Occipital lobe (tissue), 3 donors: ENCODE measurements at places on chromosomes 6 and 20.
A peak's percentile ranks its signal among the peaks of the same experiment; 100 is the strongest.

- no peak for DNase-seq
Measured at GRCh38 chr20:9081423-9081966, 12.6 kb downstream of the PLCB4 start.

- DNase-seq, result no peak
Measured at GRCh38 chr6:27532820-27533538, 60.1 kb upstream of the ZNF184 start.

DNA sequence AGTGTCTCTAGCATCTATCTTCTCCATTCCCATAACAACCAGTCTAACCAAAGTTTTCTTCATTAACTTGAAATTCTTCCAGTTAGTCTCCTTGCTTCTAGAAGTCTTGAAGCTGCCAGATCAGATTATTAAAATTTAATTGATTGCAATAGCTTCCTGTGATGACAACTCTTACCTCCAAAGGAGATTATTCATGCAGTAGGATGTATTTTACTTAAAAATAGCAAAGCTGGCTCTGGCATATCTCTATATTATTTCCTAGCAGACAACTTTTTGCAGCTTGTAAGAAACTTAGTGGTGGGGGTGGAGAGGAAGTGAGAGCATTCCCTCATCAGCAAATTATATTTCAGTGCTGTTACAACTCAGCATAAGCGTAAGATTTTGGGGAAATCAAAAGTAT is 290.4 kb downstream of the GRIK2 start:
- DNase-seq, result no peak

DNA sequence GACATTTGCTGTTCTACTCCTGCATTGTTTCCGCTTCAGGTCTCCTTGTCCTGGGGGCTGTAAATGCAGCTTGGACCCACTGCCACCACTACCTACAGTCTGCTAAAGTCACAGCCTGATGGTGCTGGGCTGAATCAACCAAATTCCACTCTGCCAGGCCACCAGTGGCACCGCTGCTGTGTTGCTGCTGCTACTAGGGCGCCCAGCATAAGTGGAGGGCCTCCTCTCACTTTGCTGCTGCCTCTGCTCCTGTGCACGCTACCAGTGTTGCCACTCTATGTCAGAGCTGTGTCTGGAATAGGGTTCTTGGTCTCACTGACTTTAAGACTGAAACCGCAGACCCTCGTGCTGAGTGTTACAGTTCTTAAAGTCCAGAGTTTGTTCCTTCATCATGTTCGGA is 1.4 kb upstream of the SSR1 start:
- DNase-seq, result no peak

- DNase-seq, result no peak
Measured at GRCh38 chr20:4299773-4300172, 284.4 kb upstream of the RNF24 start.

- DNase-seq, result no peak
Measured at GRCh38 chr20:64055893-64056638, 6.6 kb upstream of the SOX18 start.

DNA sequence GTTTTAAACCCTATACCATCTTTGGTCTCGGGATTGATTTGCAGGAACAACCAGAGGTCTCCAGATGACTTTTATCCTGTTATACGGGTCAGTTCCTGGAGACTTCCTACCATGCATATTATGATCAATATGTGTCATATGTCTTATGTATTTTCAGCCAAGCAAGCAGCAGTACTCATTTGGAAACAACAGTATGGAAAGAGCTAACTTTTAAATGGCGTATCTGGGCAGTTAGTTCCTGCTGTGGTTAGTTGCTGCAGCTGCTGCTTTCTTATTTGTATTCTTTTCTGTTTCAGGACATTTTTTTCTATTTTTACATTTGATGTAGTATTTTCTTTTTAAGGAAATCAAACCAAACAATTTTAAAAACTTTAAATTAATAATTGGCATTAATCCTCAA is 207.5 kb downstream of the MANEA start:
- no peak for DNase-seq

GRCh38 chr20:10218536-10219451 is at the start of gene SNAP25:
Gene SNAP25 (plus strand): TSS chr20:10218830. CDS start chr20:10275492, 56,662 bp downstream.
- peak; percentile 81 for DNase-seq

DNA sequence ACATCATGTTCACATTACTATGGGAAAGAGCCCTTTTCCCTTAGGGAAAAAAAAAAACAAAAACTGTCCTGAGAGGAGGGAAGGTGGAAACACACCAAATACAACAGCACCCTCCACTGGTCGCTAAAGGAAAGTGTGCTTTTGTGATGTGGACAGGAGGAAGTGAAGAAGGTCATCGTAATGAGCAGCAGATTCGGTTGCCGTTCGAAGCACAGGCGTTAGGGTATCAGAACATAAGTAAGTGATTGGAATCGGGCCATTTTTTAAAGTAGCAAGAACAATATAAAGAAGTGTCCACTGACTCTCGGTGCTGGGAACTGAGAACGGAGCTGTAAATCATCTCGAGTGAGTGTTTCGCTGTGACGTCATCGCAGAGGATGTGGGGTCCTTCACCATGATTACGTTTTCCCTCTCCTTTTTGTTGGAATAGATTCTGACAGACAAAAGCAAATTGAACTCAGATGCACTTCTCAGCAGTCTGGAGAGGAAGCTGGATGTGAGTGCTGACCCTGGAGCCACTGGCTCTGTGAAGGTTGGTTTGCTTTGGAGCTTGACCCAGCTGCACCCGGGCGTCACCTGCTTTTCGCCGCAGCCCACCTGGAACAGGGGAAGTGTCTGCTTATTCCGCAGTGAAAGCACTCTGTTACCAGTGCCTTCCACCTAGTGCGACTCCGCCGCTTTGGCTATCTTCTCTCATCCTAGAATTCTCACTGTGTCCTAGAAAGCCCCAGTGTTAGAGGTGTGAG is 203.6 kb upstream of the GMDS start:
- DNase-seq, result no peak

- DNase-seq, result no peak
Measured at GRCh38 chr6:6665555-6666243, 77.2 kb downstream of the LY86 start.

GRCh38 chr6:4084444-4085331 is 5.8 kb upstream of the FAM217A start:
- no peak for DNase-seq

DNA sequence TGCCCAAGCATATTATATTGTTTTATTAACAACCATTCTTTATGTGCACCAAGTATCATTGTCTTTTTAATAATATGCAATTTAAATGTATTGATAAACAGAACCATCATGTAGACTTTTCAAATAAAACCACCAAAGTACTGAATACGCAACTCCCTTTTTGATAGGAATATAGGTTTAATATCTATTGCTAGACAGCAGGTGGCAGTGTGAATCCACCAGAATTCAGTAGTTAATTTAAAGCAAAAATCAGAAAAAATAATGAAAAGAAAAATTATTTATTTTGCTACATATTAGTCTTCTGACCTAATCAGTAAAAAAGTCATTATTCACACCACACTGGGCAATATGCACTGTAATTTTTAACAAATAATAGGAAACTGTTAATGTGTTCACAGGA is 143.7 kb downstream of the KLHL32 start:
- no peak for DNase-seq

- no peak for DNase-seq
Measured at GRCh38 chr20:38260025-38260377, 534 bp downstream of the KIAA1755 start.

GRCh38 chr6:72182337-72183246 is 296.2 kb downstream of the RIMS1 start:
- peak; percentile 42 for DNase-seq

GRCh38 chr6:144346719-144347447 is 61.7 kb downstream of the UTRN start:
- DNase-seq, result no peak

- no peak for DNase-seq
Measured at GRCh38 chr20:4074877-4075455, 59.6 kb upstream of the RNF24 start.

DNA sequence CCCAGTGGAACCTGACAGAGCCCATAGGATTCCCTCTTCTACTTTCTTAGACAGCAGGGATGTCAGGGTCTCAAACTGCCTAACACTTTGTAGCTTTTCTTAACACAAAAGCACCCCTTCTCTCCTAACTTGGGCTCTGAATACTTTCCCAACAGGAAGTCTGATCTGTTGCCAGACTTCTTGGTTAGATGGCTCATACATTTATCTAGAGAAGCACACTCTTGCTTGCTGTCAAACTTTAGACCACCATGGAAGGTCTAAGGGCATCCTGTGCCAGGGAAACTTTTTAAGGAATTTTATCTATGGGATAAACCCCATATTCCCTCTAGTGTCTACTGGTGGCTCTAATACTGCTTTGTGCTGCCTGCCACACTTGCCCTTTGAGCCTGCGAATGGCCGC is 3.3 kb upstream of the C6orf136 start:
- no peak for DNase-seq

- DNase-seq, result no peak
Measured at GRCh38 chr6:6659600-6660327, 71.2 kb downstream of the LY86 start.

DNA sequence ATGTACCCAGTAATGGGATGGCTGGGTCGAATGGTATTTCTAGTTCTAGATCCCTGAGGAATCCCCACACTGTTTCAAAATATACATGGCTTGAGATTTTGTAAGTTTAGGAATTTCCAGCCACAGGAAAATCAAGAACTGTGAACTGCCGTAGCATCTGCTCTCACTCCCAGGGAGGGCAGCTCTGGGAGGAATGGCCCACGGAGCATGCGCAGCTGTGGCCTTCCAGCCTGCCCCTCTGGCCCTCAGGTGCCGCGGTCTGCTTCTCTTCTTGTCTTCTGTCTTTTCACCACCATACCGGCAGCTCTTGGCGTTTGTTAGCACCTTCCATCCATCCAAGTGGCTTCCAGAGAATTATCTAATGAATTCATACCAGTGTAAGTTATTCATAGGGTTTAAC is 19.9 kb upstream of the EXOC2 start:
- DNase-seq, result no peak

DNA sequence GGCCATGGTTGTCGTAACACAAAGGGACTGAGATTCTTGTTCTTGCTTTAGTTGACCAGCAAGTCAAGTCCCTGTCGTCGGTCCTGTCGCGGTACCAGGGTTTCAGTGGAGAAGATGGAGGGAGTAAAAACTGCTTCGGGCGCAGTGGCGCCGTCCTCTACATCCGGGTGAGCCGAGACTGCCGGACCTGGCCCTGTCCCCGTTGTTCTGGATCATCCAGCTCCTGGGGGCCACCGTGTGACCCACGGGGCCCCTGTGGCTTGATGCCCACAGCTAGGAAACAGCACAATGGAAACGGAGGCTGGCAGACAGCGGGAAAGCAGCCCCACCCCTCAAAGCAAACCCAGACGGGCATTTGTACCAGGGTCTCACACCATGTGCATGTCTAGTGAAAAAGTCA is 15.0 kb downstream of the MTG2 start:
- DNase-seq, result no peak

DNA sequence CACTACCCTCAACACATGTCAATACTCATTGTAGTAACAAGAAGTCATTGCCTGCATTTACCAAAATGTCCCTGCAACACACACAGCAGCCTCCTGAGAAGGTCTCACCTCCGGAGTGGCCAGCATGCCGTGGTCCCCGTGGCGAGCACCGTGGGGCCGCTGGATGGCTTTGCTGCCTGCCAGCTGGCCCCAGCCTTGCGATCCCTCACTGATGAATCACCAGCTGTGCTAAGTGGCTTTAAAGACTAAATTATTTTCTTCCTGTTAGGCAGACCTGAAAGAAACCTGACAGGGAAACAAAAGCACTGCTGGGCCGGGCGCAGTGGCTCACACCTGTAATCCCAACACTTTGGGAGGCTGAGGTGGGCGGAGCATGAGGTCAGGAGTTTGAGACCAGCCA is 306.7 kb downstream of the CDH4 start:
- DNase-seq, result no peak

DNA sequence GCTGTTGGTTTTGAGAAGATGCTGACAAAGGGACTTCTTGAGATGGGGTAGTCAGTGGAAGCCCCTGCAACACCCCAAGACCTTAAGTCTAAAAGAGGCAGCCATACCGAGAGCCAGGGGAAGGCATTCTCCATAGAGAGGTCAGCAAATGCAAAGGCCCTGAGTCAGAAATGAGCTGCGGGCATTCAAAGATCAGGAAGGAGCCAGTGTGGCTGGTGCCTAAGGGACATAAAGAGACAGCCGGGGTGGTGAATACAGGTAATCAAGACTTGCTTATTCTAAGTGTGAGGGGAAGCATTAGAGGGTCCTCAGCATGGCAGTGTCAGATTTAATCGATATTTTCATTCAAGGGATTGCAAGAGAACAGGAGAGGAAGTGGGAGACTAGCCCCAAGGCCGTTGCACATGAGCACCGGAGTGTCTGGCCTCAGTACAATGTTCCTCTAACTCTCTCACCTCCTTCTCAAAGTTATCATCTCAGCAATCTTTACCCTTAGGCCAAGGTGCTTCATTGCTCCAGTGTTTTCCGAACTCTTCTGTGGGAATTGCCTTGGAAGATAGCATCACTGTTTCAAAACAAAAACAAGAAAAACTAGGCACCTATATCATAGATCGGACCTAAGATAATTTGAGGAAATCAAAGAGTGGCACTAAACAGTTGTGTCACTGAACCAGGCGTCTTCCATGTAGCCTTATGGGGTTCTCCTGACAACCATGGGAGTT is 173.2 kb downstream of the DOK5 start:
- no peak for DNase-seq

DNA sequence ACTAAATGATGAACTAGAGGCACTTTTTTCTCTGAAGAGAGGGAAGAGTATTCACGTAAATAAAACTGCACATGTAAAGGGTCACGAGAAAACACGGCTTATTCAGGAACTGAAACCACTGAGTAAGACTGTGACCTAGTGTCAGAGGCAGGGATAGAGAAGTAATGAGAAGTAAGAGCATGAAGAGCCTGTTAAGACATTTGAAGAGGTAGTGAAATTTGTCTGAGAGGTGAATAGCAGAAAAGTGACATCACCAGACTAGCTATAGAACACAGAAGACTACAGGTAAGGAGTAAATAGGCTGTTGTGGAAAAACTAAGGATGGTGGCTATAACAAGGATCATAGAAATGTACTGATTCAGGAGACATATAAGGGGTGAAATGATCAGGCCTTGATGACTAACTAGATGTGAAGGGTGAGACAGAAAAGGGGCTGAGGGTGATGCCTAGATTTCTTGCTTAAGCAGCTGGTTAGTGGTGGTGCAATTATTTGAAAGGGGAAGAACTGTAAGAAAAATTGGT is 76.8 kb downstream of the REV3L start:
- DNase-seq, result no peak

- DNase-seq, result no peak
Measured at GRCh38 chr20:13928901-13929300, 61.5 kb downstream of the SEL1L2 start.

- DNase-seq, result no peak
Measured at GRCh38 chr6:158279615-158280014, 32.6 kb upstream of the TULP4 start.

DNA sequence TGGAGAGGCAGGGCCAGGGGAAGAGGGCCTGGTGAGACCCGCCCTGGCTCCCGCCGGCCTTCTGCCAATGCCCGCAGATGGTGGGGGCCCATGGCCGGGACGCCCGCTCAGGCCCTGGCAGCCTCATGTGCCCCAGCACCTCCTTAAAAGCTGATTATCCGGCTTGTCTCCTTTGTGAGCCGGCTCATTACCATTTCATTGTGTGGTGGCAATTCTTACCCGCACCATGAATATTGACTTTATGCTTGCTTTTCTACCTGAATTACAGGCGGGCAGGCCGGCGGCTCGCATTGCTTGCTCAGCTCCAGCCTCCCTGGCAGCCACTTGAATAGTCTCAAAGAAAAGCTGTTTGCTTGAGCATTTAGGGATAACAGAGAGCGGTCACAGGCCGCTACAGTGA is 120.0 kb upstream of the JAG1 start:
- DNase-seq, result no peak
